Right lobe of liver (tissue), 6 donors: ENCODE measurements at places on chromosomes 2 and 18. TPM values are rescaled to one million over a fixed set of nuclear protein-coding genes. Genes with fewer than 3 reads are reported as not detected.
A peak's percentile ranks its signal among the peaks of the same experiment; 100 is the strongest.

EPB41L3 gene
- total RNA-seq = 20.3 TPM

FABP1 gene
- 1,933 TPM for total RNA-seq

TEKT4 gene
- not detected for total RNA-seq

HTR2B gene
- total RNA-seq = 0.53 TPM

TSPYL6 gene
- total RNA-seq = not detected

DNA sequence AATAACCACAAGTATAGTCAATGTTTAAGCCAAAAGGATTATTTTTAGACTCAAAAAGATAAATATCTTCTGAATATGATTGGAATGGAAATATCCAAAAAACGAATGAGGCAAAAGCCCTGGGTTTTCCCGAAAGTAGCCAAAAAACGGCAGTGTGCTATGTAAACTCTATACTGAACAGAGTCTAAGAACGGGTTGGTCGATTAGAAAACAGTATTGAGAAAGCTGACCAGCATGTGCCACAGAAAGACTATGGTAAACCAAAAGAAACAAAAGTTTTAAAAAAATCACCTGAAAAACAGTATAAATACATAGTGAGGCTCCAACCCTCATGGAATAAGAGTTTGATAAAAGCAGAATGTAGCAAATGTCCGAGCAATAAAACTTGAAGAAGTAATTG, 92.0 kb upstream of the DLGAP1 start:
- no peak for DNase-seq
- no peaks in the 10 kb centered on the region for H3K4me1 ChIP-seq
- H3K4me3 ChIP-seq = no peak overlapping the region
- H3K36me3 ChIP-seq = no peaks in the 10 kb centered on the region
- no peaks in the 10 kb centered on the region for H3K27me3 ChIP-seq

DNA sequence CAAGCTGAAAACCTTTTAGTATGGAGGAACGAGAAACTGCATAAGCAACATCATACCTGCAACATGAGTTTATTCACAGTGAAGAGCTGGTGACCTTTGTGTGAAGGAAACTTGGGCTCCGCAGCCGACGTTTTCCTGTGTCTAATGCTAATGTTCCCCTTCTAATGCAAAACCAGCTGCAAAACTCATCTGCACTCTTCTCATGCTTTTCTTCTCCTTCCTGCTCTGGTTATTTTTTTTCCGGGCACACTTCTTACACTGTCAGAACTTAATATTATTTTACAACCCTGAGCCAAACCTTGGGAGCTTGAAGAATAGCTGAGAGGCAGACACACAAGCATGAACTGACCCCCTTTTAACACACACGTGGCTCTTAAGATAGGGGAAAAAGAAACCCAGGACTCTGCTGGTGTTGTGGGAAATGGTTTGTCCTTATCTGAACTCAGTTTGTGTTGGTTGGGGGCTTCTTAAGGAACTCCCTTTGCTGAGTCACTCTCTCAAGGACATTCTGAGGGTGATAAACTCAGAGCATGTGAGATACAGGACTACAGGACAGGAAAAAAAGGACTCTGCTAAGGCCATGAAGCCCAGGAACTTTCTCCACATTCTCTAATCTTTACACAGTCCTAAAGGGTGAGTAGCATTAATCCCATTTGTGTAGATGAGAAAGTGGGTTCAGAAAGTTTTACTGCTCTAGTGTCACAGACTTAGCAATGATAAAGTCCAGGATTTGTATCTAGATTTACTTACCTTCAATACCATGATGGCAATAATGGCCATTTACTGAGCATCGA, 439.3 kb upstream of the TRIB2 start:
- H3K4me1 ChIP-seq = no peaks in the 10 kb centered on the region
- H3K27ac ChIP-seq = no peak overlapping the region
- DNase-seq = no peak
- H3K4me3 ChIP-seq = no peak overlapping the region
- H3K27me3 ChIP-seq = no peaks in the 10 kb centered on the region

- no peak for DNase-seq
- H3K36me3 ChIP-seq = no peaks in the 10 kb centered on the region
- H3K4me3 ChIP-seq = no peak overlapping the region
- H3K27me3 ChIP-seq = no peaks in the 10 kb centered on the region
- H3K27ac ChIP-seq = no peak overlapping the region
- H3K4me1 ChIP-seq = no peaks in the 10 kb centered on the region
Measured at GRCh38 chr18:53795061-53795460, 429.4 kb downstream of the MBD2 start.

- H3K4me1 ChIP-seq = no peaks in the 10 kb centered on the region
- no peak overlapping the region for H3K27ac ChIP-seq
- no peak for DNase-seq
Measured at GRCh38 chr2:3840611-3841155, 137.3 kb downstream of the DCDC2C start.

GRCh38 chr18:10113121-10114022, 199.6 kb downstream of the VAPA start:
- no peak overlapping the region for H3K4me3 ChIP-seq
- H3K27ac ChIP-seq = no peak overlapping the region
- no peaks in the 10 kb centered on the region for H3K4me1 ChIP-seq
- H3K36me3 ChIP-seq = no peaks in the 10 kb centered on the region
- H3K27me3 ChIP-seq = no peaks in the 10 kb centered on the region
- DNase-seq = no peak

DNA sequence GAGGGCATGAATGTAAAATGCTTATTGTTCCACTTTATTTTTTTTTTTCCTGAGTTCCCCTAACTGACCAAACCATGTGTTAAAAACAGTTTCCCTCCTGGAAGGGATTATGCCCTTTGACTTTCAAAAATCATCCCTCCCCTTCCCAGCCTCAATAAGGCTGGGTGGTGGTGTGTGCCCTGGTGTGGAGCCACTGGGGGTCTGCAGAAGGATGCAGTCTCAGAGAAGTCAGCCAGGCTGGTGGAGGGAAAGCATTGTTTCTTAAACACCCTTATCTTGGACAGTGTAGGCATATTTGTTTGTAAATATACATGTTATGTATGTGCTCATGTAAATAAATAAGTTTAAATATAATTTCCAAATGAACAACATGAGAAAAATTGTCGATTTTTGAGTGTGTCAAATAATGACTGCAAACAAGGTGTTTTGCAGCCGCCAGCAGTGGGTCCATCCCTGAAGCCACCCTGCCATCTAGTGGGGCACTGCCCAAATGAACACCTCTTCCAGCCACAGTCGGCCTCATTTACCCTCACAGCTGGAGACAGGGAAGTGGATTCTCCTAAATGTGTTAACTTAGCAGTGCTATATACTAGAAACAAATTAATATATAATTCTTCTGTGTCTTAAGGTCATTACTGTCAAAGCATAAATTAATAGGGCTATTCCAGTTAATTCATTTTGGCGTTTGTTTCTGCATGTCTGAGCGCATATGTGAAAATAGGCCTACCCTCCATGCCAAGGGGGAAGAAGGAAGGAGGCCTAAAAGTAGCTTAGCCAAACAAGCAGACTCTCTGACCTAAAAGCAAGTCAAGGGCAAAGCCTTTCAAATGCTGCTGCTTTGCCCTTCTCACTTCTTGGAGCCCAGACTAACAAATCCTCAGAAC, 209.6 kb upstream of the PIK3C3 start:
- DNase-seq = peak; percentile 66
- no peaks in the 10 kb centered on the region for H3K4me1 ChIP-seq
- H3K36me3 ChIP-seq = no peaks in the 10 kb centered on the region
- H3K4me3 ChIP-seq = no peak overlapping the region

DNA sequence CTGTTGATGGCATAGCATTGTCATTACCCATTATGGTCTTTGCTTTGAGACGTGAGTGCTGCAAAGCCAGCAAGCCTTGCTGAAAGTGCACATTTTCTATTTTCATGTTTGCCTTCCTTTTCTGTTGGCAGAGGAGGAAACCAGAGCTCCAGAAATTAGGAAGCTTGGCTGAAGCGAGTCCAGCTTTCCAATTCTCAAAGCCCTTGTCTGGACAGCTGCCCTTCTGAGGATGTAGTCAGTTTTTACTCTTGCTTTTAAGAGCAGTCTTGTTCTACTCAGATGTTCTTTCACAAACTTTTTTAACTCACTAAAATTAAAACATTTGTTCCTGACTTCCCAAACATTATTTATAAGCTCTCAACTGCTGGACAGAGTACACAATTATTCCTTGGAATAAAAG, 93.8 kb downstream of the ICOS start:
- DNase-seq = no peak
- no peak overlapping the region for H3K4me3 ChIP-seq
- H3K36me3 ChIP-seq = no peaks in the 10 kb centered on the region
- no peaks in the 10 kb centered on the region for H3K27me3 ChIP-seq
- no peak overlapping the region for H3K27ac ChIP-seq

- H3K27me3 ChIP-seq = no peaks in the 10 kb centered on the region
- no peaks in the 10 kb centered on the region for H3K4me1 ChIP-seq
- H3K27ac ChIP-seq = no peak overlapping the region
- H3K4me3 ChIP-seq = no peak overlapping the region
- DNase-seq = no peak
- H3K36me3 ChIP-seq = no peaks in the 10 kb centered on the region
Measured at GRCh38 chr2:235713189-235713588, 219.3 kb downstream of the AGAP1 start.

DNA sequence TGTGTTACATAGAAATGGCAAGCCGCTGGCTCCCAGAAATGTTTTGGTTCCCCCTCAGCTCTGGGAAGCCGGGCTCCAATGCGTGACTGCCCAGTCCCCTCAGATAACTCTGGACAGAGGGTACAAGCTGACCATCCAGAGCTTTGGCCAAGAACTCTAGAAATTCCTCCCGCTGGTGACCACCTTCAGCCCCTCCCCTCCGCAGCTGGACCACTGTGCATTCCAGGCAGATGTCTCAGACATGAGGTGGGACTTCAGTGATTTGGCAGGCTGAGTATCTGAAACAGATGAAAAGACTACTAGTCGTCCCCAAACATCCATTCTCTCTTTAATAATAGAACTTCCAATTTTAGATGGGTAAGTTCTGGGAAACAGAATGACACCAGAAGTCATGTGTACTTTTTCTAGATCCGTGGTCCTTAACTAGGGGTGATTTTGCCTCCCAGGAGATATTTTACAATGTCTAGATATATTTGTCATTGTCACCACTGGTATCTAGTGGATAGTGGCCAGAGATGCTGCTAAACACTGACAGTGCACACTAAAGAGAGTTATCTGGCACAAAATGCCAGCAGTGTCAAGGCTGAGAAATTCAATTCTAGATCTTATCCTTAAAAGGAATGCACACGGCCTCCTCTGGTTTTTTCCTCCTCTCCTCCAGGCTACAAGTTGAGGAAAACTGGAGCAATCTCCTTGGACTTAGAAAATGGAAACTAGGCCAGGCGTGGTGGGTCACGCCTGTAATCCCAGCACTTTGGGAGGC, 294.3 kb downstream of the SRBD1 start:
- H3K36me3 ChIP-seq = no peaks in the 10 kb centered on the region
- DNase-seq = no peak
- H3K27ac ChIP-seq = no peak overlapping the region

DNA sequence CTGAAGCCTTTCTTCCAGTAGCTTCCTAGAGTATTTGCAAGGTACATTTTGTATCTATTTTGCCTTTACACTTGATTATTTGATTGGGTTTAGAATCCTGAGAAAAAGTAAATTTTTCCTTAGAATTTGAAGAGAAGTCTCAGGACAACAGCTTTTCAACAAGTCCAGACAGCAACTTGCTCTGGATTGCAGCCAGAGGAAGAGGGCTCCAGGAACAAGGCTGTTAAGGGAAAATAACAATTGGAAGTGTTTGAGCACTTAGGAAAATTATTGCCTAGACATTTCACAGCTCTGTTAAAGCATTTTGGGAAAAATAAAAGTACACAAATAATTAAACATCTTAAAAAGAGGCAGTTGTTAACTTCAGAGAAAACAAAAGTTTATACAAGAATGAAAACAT, 58.3 kb upstream of the RAPGEF4 start:
- no peaks in the 10 kb centered on the region for H3K36me3 ChIP-seq
- no peak overlapping the region for H3K4me3 ChIP-seq
- no peaks in the 10 kb centered on the region for H3K27me3 ChIP-seq
- H3K27ac ChIP-seq = no peak overlapping the region
- DNase-seq = no peak

DNA sequence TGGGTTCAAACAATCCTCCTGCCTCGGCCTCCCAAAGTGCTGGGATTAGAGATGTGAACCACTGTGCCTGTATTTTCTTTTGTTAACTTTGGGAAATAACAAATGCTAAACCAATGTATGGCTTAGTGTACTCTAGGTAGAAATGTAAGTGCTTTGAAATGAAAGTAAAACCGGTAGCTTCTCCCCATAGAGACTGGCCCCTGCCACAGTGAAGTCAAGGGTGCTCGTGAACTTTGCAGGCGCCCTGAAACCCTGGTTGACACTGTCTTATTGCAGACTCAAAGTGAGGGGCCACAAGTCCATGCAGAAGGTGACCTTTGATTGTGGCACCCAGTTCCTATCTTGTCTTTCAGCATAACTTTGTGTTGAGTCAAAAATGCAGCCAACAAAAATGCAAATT, 24.2 kb upstream of the MTCL1 start:
- no peaks in the 10 kb centered on the region for H3K36me3 ChIP-seq
- no peaks in the 10 kb centered on the region for H3K4me1 ChIP-seq
- H3K27me3 ChIP-seq = no peaks in the 10 kb centered on the region
- DNase-seq = no peak
- H3K4me3 ChIP-seq = no peak overlapping the region

GRCh38 chr2:2931318-2932075, 446.1 kb downstream of the EIPR1 start:
- H3K4me3 ChIP-seq = no peak overlapping the region
- H3K27me3 ChIP-seq = no peaks in the 10 kb centered on the region
- H3K36me3 ChIP-seq = no peaks in the 10 kb centered on the region
- H3K4me1 ChIP-seq = no peaks in the 10 kb centered on the region
- H3K27ac ChIP-seq = no peak overlapping the region

DNA sequence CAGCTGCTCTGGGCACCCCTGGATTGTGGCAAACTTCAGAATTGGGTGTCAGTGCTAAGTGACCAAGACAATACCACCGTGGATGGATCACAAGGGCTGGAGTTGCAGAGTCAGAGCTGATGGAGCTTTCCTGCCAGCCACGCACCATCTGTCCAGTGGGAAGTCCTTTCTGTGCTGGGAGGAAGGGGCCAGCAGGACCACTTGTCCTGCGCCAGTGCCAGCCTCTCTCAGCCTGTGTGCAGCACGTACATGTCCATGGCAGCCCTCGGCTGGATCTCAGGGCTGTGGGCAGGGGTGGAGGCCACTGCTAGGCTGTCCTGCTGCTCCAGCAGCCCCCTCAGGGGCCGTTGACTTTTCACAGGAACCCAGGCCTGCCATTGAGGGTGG, 33.3 kb downstream of the RAB31 start:
- no peaks in the 10 kb centered on the region for H3K27me3 ChIP-seq
- H3K4me3 ChIP-seq = no peak overlapping the region
- H3K36me3 ChIP-seq = no peaks in the 10 kb centered on the region
- DNase-seq = no peak

DNA sequence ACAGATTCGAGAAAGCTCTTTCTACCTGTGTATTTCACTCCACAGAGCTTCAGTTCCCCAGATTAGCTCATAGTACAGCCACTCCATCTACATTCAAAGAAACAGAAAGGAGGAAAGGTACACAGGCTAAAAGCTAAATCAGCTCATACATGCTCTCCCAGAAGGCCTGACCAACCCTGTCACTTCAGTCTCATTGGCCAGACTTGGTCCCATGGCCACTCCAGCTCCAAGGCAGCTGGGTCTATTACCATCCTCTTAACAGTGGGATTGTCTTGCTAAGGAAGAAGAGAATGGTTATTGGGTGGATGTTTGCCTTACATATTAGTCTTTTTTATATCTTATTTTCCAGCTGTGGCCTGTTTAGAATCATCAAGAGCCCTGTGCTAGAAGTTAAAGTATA, 572.6 kb downstream of the ARHGAP15 start:
- H3K4me3 ChIP-seq = no peak overlapping the region
- H3K27ac ChIP-seq = no peak overlapping the region
- no peaks in the 10 kb centered on the region for H3K4me1 ChIP-seq
- no peaks in the 10 kb centered on the region for H3K27me3 ChIP-seq
- H3K36me3 ChIP-seq = no peaks in the 10 kb centered on the region
